ENCODE measurements at places on chromosomes 11 and 22.

- DNase-seq, result no peak
These were observed 626.3 kb upstream of the LRRC4C start for GRCh38 chr11:42085736-42086135.

GRCh38 chr11:79097246-79097875, 343.5 kb downstream of the TENM4 start:
- no peak for DNase-seq

DNA sequence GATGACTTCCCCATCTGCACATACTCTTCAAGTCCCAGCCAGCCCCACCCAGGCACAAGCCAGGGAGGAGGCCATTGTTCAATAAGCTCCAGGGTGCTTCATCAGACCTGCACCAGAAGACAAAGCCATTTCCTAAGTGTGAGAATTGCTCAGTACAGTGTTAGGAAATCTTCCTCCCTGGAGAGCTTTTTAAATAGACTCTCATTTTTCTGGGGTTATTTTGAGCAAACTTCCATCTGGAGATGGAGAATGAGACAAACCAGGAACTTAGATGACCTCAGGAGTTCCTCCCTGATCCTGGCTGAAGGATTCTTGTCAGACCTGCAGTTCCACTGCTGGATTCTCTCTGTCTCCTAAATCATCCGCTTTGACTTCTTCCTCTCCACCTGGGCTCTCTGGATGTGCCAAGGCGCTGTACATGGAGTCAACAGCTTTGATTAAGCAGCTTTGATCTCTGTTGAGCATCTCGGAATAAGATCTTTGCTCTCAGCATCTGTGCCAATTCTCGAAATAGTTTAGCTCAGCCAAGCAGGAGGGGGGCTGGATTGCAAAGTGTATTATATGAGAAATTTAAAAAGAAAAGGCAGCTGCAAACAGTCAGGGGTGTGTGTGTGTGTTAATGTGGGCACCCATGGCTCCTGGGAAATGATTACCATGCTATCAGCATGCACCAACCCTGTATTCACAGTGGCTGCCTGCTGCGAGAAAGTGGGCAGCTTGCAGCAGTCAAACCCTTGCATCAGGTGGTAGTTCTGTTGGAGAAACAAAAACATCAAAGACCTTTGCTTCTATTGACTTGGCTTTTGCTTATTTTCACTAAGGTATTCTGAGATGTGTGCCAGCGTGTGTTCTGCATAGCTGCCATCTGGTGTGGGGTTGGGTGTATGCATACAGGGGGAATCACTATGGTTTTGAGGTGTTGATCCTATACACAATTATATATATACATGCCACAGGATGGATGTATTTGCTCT, 70.2 kb upstream of the NAV2 start:
- no peak for DNase-seq

GRCh38 chr11:33197915-33198727, 36.8 kb upstream of the CSTF3 start:
- no peak for DNase-seq

DNA sequence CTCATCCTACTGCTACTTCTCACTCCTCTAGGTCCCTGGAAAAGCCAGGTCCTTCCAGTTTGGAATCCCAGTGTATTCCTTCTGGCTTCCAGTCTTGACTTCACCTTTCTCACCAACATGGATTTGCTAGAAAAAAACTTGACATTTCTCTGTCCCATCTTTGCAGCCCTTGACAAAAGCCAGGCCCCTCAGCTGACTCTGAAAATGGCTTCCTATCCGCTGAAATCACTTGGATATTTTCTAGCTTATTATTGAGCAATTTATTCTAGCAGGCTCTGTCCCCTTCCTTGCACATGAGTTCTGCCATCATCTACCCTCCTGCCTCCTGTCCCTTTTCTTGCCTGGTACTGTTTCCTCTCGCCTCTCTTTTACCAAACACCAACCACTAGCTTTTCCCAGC, 427.2 kb downstream of the BUD13 start:
- no peak for DNase-seq

DNA sequence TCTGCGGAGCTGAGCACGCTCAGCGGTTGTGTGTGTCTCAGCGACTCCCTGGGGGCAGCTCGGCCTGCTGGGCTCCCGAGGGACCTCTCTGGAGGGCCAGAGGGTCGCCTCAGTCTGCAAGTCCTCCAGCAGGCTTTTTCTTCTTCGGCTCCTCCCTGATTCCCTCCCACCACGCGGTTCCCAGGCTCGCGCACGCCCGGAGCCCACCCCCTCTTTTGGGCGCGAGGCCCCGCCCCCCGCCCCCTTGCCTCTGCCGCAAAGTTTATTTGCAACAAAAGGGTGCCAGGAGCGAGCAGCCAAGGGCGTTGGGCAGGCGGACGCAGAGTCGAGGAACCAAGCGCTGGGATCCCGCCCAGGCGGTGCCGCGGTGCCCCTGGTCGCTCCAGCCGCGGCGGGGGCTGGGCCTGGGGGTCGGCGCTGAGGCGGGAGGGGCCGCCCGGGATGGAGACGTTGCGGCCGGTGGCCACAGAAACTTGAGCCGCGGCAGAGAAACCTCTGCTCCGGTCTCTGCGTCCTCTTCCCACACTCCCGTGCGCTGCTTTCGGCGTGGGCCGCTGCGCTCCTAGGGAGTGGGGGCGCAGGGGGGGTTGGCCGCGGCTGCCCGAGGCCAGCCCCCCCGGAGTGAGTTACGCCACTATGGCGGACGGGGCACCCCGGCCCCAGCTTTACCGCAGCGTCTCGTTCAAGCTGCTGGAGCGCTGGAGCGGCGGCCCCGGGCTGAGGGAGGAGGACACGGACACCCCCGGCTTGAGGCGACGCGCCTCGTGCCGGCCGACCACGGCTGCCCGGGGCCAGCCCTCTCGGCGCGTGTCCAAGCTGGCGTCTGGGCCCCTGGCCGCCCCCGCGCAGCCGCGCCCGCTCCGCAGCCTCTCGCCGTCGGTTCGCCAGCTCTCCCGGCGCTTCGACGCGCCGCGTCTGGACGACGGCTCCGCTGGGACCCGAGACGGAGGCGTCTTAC, at the start of gene ARHGEF17:
TSS of gene ARHGEF17 (plus strand) at position 274 of the 958 bp plus-strand sequence. CDS start at position 637, 363 bp downstream.
- DNase-seq, result peak; percentile 92

GRCh38 chr11:113022262-113022661, 61.0 kb downstream of the NCAM1 start:
- DNase-seq, result no peak
